Vagina (tissue), 2 donors: ENCODE measurements at places on chromosomes 12 and 14.

DNA sequence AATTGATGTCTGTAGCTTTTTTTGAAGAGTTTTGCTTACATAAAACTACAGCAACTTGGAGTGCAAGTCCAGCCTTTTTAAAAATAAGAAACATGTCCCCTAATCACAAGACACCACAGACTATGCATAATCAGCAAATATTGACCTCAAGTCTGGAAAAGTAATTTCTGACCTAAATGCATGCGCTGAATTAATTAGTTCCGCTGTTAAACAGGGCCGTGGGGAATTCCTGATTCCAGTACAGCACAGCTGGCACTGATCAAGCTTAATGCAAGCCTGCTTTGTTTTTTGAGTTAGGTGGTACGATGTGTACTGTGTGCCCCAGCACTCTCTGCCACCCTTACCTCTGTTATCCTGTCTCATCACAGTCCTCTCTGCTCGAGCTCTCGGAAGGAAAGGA is 9.2 kb downstream of the MLH3 start:
- no peak overlapping the region for H3K4me3 ChIP-seq
- no peak for DNase-seq
- no peak overlapping the region for H3K27ac ChIP-seq
- no peaks in the 10 kb centered on the region for H3K36me3 ChIP-seq
- peaks cover 22% of the 10 kb centered on the region for H3K4me1 ChIP-seq

DNA sequence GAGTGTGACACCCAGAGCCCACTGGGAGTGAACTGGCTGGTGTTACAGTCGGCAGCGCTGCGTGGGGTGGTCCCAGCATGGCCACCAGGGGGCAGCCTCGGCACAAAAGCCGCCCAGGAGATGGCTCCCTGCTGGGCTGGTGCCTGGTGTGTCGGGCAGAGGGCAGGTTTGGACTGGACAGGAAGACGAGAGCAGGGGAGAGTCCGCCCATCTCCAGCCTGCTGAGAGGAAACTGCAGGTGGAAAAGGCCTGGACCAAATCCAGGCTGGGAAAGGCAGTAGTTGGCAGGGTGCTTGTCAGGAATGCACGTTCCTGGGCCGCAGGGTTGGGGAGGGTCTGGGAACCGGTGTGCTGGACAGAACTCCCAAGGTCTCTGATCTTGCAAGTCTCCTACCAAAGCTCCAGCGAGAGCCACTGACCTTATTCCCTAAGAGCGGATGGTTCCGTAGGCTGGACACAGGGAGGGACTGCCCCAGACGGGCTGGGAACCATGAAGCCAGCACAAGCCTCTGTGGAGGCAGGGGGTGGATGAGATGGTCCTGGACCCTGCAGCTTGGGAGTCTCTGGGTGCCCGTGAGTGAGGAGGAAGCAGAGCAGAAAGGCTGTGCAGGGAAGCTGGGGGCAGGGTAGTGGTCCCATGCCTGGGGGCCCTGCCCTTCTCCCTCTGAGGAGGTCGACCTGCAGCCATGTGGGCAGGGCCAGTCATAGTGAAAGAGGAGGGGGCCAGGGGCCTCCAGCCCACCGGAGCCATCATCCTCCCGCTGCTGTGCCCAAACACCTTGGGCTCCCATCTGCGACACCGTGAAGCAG is 1.8 kb downstream of the AHNAK2 start:
- DNase-seq = no peak
- no peaks in the 10 kb centered on the region for H3K27me3 ChIP-seq
- H3K4me1 ChIP-seq = peaks cover 71% of the 10 kb centered on the region

GRCh38 chr12:92404921-92405320 is 259.3 kb upstream of the BTG1 start:
- no peaks in the 10 kb centered on the region for H3K27me3 ChIP-seq
- H3K4me1 ChIP-seq = no peaks in the 10 kb centered on the region
- H3K27ac ChIP-seq = no peak overlapping the region
- no peak for DNase-seq

GRCh38 chr14:67967206-67967605 is 147.6 kb downstream of the RAD51B start:
- H3K27me3 ChIP-seq = no peaks in the 10 kb centered on the region
- no peak overlapping the region for H3K27ac ChIP-seq
- H3K4me3 ChIP-seq = no peak overlapping the region
- DNase-seq = no peak
- peaks cover 58% of the 10 kb centered on the region for H3K4me1 ChIP-seq
- H3K36me3 ChIP-seq = no peaks in the 10 kb centered on the region

DNA sequence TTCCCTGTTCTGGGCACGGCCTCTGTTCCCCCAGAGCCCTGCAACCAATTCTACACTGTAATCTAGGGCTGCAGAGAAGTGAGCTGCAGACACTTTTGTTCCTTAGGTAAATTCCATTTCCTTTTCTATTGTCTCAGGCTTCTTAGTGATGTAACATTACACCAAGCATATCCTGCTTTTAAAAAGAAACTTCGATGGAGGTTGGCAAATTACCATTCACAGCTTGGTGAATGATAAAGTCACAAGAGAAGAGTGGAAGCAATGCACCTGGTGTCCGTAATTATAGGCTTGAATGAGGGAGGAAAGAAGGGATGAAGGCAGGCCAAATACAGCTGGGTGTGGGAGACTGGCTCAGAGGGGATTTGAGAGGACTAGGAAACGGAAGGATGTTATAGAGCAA is 68.6 kb downstream of the PPM1A start:
- H3K36me3 ChIP-seq = no peaks in the 10 kb centered on the region
- H3K4me1 ChIP-seq = no peaks in the 10 kb centered on the region
- H3K27ac ChIP-seq = no peak overlapping the region
- H3K4me3 ChIP-seq = no peak overlapping the region

DNA sequence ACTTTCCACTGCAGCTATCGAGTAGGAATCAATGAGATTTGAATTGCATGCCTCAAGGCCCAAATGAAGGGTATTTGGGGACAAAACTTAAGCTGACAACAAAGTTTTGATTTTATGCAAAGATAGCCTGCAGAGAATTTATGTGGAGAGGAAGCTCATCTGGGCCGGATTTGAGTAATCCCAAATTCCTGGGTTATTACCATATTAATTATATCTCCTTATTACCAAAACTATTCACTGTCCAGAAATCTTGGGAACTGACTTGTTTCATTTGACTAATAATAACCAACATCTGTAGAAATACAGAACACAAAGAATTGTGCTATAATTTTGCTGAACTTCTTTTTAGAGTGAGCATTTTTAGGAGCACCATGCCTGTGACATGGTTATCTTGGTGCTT is 70.4 kb downstream of the KITLG start:
- H3K4me3 ChIP-seq = no peak overlapping the region
- no peak for DNase-seq
- no peaks in the 10 kb centered on the region for H3K36me3 ChIP-seq

DNA sequence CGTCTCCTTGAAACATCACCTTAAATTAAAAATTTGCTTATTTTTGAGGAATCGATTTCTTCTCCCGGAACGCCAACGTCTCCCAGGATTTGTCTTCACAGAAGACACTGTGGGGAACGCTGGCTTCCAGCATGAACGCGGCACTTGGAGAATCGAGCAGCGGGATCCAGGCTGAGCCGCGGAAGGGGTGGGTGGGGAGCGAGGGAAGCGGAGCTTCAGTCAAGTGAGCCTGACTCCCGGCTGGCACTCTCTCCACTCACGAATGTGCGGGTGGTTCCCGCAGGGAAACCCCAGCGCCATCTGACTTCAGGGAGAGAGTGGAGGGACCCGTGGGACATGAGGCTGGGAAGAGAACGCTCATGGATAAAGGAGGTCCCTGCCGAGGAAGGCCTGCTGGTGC is 506.0 kb upstream of the TMEM132C start:
- DNase-seq = no peak
- H3K27ac ChIP-seq = no peak overlapping the region
- H3K36me3 ChIP-seq = no peaks in the 10 kb centered on the region
- H3K27me3 ChIP-seq = no peaks in the 10 kb centered on the region
- no peaks in the 10 kb centered on the region for H3K4me1 ChIP-seq
- H3K4me3 ChIP-seq = no peak overlapping the region

- no peaks in the 10 kb centered on the region for H3K27me3 ChIP-seq
- no peak for DNase-seq
Observed at GRCh38 chr14:104515059-104515810, 64.3 kb upstream of the C14orf180 start.

DNA sequence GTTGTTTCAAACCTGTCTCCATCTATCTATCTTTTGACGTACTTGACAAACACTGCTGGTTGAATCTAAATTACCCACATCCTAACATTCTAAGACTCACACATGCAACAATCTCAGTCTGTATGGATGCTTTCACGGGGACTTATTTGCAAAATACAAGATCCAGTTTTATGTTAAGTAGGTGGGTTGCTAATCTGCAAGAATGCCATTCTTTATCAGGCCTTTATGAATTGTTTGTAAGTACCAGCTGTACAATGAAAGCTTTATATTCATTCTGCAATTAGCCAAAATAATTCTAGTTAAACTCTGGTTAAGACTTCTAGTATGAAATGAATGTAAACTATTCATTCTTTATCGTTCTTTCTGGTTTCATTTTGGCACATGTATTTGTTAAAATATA is 135.1 kb downstream of the NAV3 start:
- no peak overlapping the region for H3K4me3 ChIP-seq
- H3K36me3 ChIP-seq = no peaks in the 10 kb centered on the region
- H3K27ac ChIP-seq = no peak overlapping the region
- no peaks in the 10 kb centered on the region for H3K27me3 ChIP-seq

GRCh38 chr14:89425931-89426330 is 8.9 kb upstream of the FOXN3 start:
- peaks cover 50% of the 10 kb centered on the region for H3K4me1 ChIP-seq
- H3K4me3 ChIP-seq = no peak overlapping the region
- H3K36me3 ChIP-seq = no peaks in the 10 kb centered on the region
- no peak overlapping the region for H3K27ac ChIP-seq
- no peaks in the 10 kb centered on the region for H3K27me3 ChIP-seq

DNA sequence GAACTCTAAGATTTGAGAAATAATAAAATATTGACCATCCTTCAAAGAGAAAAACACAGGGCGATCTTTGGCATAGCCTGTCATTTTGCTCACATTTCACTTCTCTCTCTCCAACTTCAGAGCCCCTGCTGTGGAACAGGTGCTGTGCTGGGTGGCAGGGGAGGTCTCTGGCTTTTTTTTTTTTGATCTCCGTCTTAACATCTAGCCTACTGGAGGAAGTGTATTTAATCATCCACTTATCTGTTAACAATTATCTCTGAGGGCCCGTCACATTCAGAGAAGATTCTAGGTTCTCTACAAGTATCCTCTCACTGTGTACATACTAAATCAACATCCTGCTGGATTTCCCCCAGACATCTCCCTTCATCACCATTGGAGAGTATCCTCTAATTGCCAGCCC is 34.1 kb downstream of the CHST11 start:
- no peak for DNase-seq
- no peaks in the 10 kb centered on the region for H3K36me3 ChIP-seq
- peaks cover 20% of the 10 kb centered on the region for H3K4me1 ChIP-seq

GRCh38 chr12:69896653-69897381 is 71.8 kb downstream of the MYRFL start:
- peaks cover 6% of the 10 kb centered on the region for H3K4me1 ChIP-seq
- DNase-seq = no peak
- H3K27me3 ChIP-seq = no peaks in the 10 kb centered on the region
- no peak overlapping the region for H3K4me3 ChIP-seq
- H3K36me3 ChIP-seq = no peaks in the 10 kb centered on the region
- no peak overlapping the region for H3K27ac ChIP-seq

GRCh38 chr14:58368956-58369355 is 26.8 kb upstream of the TOMM20L start:
- DNase-seq = no peak
- no peaks in the 10 kb centered on the region for H3K27me3 ChIP-seq
- no peak overlapping the region for H3K27ac ChIP-seq
